ENCODE measurements at places on chromosomes 12 and 14.

GRCh38 chr12:10558789-10559188, 53.1 kb downstream of the EIF2S3B start:
- no peak for DNase-seq

DNA sequence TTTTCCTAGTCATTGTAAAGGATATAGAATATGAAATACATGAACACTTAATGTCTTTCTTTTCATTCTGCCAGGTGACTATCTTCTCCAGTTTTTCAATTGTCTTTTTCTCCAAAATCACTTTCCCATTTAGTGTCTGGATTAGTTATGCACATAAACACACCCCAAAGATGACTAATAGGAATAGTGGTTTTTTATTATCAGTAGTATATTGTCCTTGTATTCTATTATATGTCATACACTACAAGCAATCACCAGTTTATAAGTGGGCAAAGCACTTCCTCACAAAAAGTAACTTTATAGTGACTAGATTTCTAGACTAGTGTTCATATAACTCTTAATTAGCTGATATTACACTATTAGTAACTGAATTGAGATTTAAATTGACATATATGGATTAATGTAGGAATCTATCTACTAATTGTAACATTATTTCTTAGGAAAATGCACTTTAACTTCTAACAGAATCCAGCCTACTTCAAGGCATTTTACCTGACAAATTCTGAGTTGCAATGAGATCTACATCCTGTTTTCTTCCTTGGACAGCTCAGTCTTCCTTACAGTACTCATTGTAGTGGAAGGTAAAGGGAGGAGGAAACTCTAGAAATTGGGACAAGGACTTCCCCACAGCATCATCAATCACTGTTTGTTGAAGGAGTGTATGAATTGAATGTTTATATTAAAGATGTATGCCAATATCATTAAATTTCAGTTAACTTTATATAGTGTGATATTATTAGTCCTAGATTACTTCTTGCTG, 186.1 kb upstream of the GARIN2 start:
- DNase-seq, result no peak

GRCh38 chr12:24838531-24838950, 110.4 kb downstream of the BCAT1 start:
- no peak for DNase-seq

- DNase-seq, result no peak
Observed at GRCh38 chr12:113248051-113248825, 27.0 kb downstream of the TPCN1 start.

DNA sequence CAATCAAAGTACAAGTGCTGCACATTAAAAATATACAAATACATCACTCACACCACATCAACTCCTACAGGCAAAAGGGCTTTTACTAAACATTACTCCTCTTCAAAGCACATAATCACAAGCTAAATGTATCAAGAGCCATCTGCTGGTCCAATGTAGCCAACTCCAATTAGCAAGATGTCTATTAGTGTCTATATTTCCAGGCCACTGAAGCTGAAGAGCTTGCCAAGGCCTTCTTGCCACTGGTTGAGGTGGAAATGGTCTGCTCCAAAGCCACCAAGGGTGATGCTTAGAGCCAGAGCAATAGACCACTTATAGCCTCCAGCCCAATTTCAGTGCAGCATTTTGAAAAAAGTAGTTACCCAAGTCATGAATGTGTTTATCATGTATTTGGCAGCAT, 54.4 kb downstream of the RASSF9 start:
- no peak for DNase-seq

Data from urinary bladder (tissue), 4 donors.